ENCODE measurements at places on chromosomes 13 and 19.

DNA sequence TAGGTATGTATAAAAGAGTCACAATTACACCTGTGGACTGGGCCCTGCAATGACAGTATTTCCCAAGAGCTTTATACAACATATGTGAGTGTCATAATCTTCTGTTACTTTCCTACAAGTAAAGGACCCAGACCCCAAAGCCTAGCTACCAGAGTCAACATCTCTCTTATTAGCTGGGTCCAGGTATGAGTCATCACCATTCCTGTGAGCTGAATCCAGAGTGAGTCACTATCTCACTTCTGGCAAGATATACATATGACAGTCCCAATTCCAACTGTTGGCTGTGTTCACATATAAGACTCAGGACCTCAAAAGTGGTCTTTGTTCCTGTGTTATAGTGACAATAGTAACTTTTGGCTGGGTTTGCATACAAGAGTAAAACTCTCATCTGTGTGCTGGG is 46.7 kb downstream of the ZNF729 start:
- no peak for DNase-seq

GRCh38 chr13:114099191-114099590 is 33.2 kb downstream of the RASA3 start:
- no peak for DNase-seq

- no peak for DNase-seq
Observed at GRCh38 chr13:48192411-48192935, 40.5 kb upstream of the ITM2B start.

GRCh38 chr19:20669263-20669662 is 7.9 kb upstream of the ZNF626 start:
- DNase-seq, result no peak

DNA sequence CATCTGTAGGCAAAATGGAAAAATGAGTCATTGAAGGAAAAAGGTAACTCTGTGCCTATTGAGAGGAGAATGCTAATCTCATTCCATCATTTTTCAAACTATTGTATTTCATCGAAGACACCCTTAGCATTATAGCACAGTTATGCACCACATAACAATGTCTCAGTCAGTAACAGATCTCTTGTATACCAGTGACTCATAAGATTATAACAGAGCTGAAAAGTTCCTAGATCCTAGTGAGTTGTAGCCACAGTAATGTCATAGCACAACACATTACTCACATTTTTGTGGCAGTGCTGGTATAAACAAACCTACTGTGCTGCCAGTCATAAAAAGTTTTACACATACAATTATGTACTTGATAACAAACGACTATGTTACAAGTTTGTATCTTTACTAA is 1077.6 kb downstream of the DIAPH3 start:
- no peak for DNase-seq

DNA sequence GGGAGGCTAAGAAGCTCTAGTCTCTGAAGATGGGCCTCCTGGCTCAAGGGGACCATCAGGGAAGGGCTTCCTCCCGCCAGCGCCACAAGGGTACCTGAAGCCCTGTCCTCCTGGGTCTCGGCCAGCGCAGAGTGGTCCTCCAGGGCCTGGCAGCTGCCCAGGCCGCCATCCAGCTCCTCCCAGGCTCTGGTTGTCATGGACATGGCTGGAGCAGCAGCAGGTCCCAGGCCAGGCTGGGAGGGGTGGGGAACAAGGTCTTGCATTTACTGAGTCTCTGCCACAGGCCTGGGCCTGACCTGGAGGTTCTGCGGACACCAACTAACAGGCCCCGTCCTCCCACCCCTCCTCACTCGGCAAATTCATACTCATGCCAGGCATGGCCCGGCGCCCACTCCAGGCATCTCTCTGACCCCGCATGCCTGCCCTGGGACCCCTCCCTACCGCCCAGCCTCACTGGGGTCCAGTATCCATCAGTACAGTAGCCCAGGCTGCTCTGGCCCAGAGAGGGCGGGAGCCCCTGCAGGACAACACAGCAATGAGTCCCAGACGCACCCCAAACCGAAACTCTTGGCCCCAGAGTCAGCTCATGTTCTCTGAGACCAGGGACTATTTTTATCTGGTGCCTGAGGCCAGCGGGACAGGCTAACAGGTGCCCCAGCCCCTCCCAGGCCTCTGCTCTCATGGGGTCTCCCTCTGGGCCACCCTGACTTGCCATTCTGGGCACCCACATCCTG is 938 bp downstream of the JSRP1 start:
- DNase-seq, result no peak

GRCh38 chr13:97434397-97435201 is 630 bp downstream of the RAP2A start:
- DNase-seq, result peak; percentile 9

GRCh38 chr19:30665449-30665848 is 293.3 kb downstream of the ZNF536 start:
- no peak for DNase-seq

DNA sequence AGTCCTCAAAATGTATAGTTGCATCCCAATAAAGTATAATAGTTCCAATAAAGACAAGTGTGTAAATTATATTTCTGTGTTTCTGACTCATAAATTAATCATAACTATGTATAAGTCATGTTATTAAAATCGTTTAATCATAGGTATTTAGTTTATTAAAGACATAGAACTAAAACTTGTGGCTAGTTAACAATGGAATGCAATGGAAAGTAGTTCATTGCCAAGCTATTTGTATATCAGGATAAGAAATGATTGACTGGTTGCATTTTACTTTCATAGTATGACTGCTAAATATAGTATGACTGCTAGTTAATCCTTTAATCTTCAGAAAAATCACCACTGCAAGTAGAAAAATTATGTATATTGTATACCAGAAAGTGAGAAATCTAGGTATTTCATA is 16.9 kb downstream of the COG3 start:
- DNase-seq, result no peak

- DNase-seq, result no peak
Observed at GRCh38 chr13:79779761-79780160, 298.8 kb downstream of the NDFIP2 start.

DNA sequence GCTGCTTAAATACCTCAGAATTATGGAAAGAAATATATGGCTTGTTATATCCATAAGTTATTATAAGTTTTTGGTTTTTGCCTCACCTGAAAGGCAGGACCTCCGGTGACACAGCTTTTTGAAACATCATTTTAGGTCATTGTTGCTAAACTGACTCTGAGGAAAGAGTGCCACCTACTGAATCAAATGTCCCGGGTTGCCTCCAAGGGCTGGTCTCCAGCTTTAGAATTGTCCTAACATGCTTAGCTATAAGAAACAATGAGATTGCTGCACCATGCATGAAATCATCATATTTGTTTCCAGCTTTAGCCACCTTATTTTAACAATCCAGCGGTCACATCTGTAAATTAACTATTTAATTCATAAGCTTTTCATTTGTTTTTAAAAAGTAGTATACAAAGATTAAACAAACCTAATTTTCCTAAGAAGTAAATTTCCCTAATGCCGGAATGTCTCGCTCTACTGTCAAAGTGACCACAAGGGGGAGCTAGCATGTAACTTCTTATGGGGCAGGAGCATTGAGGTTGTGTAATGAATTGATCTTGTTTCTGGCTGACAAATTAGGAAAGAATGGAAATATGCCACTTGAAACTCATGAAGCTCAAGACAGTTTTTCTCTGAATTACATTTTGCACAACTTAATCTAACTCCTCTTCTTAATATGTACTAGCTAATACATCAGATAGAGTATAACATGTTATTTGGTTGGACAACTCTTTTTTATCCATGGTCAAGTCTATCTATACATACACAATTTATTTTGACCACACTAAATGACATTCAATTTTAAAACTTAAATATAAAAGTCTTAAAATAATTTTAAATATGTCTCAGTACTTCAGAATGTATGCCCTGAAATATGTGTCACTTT is 6.7 kb upstream of the PCDH17 start:
- DNase-seq, result no peak

DNA sequence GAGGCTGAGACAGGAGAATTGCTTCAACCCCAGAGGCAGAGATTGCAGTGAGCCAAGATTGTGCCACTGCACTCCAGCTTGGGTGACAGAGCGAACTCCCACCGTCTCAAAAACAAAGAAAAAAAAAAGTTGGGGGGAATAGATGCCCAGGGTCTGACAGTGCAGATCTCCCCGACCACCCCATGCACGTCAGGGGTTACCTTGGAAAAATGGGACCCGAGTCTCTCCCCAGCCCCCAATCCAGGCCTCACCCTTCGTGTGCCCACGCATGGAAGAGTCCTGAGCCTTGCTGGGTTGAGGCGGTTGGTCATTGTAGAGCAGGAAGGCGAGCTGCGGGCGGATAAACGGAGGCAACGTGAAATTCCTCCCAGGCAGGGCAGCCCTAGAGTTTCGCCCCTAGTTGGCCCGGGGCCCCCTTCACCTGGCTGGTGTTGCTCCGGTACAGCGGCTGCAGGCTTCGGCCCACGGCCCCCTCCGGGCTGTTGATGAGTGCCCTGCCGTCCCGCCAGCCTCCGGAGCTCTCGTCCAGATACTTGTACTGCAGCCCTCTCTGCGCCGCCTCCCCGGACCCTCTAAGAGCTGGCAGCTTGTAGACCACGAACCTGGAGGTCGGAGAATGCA is 588 bp downstream of the DNASE2 start:
- no peak for DNase-seq

GRCh38 chr19:14337510-14337909 is 43.7 kb upstream of the ADGRE5 start:
- DNase-seq, result no peak

DNA sequence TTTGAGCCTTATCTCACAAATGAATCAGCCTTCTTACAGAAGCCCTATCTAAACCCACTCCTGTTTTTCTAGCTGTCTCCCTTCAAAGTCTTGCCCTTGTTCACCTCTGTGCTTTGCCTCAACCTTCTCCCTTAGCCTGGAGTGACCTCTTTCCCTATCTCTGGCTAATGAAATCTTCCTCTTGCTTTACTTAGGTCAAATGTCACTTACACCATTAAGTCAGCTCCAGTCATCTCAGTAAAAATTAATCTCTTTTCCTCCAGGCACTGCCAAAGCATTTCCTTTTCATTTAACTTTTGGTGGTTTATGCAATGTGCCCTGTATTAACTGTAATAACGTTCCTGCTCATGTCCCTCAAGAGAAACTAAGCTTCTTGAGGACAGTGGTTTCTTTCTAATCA is 596.5 kb upstream of the MIR17HG start:
- no peak for DNase-seq

- no peak for DNase-seq
Observed at GRCh38 chr19:45817725-45818301, 2.7 kb upstream of the RSPH6A start.

DNA sequence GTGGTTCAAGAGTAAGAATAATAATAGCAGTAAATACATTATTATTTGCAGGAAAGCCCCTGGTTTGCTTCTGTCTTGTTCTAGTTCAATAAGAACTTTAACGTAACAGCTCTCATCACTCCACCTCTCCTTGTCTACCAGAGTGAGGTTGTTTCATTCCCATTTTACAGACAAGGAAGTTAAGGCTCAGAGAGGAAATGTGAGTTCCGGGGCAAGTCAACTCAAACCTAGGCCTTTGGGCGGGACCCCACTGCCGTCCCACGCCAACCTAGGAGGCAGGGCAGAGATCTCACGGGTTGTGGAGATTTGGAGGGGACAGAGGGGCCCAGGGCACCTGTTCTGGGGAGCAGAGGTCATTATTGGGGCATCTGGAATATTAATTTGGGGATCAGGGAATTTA is 1.5 kb downstream of the MAP4K1 start:
- no peak for DNase-seq

- no peak for DNase-seq
Observed at GRCh38 chr13:70297189-70297616, 189.0 kb upstream of the KLHL1 start.

GRCh38 chr13:21115231-21115630 is 53.8 kb upstream of the LATS2 start:
- DNase-seq, result no peak

DNA sequence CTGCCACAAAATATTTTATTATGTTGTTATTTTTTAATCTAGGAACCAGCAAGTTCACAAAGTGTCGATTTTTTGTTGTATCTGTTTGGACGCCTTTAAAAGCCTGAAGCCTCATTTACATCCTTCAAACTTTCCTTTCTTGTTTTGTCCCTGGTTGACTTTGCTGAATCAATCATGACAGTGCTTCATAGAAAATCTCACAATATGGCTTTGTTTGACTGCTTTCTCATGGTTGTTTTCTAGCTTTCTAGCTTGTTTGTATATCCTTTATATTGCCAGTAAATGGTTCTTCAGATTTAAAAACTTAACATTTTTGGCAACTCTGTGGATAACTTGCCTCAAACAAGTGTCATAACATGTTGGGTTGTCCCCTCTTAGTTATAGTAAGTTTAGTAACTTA is 84.1 kb upstream of the ATXN8OS start:
- DNase-seq, result no peak

DNA sequence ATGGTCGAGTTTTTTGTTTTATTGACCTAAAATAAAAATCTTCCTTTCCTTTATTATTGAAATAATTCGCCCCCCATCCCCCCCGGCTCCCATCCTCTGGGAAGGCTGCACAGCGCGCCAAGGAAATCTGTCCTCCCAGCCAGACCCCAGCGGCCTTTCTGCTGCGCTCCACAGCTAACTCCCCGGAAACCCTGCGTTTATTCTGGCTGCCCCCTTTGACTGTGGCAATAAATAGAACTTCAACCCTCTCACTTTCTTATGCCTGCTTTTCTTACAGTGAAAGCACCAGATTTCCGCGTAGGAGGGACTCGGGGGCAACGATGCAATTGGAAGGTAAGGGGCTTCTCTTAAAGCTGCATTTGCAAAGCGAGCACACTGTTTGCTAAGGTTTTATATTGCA is 9.7 kb upstream of the C19orf12 start:
- DNase-seq, result no peak

All from stimulated activated CD4-positive, alpha-beta T cell treated with anti-CD3 and anti-CD28 coated beads, Interleukin-12 subunit alpha, Interleukin-12 subunit beta, amount 100 ng/mL, for 24 hours (primary cell).